Trophoblast cell (in vitro differentiated cells and primary cell): ENCODE measurements at places on chromosomes 16 and 17.

GRCh38 chr16:86227041-86227440 lies 283.3 kb upstream of the FOXF1 start:
- DNase-seq: no peak

- DNase-seq: no peak
Observed at GRCh38 chr17:81464586-81464985, 48.0 kb downstream of the ACTG1 start.

DNA sequence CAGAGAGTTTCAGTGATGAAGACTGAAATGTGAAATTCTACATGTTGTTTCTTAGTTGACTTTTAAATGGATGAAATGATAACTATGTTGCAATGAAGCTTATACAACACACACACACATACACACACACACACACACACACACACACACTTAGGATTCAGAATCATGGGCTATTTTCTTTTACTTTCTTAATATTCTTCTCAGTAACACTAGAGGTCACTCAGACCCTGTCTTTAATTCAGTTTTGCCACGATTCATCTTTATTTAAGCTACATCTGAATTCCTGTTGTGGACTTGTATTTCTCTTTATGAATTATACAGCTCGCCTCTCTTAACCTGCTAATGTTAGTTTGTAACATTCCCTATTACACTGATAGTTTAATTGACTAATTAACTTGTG lies 109.6 kb upstream of the GOT2 start:
- peak; percentile 3 for DNase-seq

GRCh38 chr16:17212606-17213005 lies 258.2 kb downstream of the XYLT1 start:
- no peak for DNase-seq

DNA sequence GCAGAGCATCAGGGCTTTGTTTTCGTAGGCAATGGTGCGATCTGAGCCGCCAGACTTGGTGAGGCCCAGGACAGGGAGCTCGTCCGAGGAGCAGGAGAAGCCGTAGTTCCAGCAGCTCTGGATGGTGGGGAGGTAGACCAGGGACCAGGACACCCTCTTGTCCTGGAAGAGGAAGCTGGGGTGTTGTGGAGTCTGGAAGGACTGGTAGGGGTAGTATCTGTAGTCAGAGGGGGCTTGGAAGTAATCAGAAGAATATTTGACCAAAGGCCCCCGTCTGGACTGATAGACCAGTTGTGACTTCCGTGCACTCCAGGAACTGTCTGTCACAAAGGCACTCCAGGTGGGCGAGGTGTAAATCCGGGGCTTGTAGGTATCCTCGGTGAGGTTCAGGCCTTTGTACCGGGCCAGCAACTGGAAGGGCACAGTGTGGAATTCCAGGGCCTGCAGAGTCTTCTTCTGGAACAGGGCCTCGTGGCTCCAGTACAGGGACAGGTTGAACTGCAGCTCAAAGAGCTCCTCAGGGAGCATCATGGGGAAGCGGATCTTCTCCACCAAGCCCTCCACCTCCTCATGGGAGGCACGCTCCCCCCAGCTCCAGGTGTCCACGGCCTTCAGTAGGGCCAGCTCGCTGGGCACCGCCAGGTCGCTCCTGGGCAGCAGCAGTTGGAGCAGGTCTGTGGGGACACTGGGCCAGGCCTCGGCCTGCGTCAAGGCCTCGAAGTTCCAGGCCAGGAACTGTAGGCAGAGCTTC lies 7.8 kb downstream of the LGALS3BP start:
- no peak for DNase-seq

- peak; percentile 7 for DNase-seq
Observed at GRCh38 chr16:27840311-27841060, 223.0 kb downstream of the GSG1L start.

DNA sequence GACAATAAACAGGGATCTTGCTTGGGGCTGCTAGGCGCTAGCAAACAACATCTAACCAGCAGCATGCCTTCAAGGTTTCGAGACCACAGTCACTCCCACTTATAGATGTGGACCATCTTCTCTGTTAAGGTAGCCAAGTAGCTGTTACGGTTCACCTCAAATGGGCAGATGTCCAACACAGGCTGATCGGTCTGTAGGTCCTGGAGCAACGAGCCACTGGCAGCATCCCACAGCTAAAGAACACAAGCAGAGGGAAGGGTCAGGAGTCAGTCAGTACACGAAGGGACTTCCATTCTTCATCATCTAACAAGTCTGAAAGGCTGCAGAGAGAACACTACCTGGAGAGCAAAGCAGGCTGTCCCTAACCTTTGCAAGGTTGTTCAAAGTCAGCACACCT lies 16.9 kb upstream of the GLG1 start:
- no peak for DNase-seq

DNA sequence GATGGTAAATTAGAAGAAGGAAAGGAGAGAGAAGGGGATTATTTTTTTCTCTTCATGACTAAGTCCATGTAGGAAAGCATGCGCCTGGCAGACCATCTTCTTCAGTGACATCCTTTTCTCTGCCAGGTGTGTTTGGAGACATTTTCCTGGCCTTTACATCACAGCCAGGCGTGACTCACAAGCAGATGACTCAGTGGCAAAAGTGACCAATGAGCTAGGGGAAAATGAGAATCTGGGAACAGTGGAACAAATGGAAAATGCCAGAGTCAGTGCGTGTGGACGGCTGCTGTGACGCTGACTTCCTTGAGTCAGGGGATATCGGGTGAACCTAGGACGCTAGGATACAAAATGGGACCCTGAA lies 9.4 kb downstream of the KIAA0513 start:
- peak; percentile 75 for DNase-seq

GRCh38 chr17:19876529-19877161 lies 8.9 kb upstream of the ULK2 start:
- no peak for DNase-seq

- DNase-seq: no peak
Observed at GRCh38 chr16:75640598-75640997, 6.9 kb downstream of the KARS1 start.

DNA sequence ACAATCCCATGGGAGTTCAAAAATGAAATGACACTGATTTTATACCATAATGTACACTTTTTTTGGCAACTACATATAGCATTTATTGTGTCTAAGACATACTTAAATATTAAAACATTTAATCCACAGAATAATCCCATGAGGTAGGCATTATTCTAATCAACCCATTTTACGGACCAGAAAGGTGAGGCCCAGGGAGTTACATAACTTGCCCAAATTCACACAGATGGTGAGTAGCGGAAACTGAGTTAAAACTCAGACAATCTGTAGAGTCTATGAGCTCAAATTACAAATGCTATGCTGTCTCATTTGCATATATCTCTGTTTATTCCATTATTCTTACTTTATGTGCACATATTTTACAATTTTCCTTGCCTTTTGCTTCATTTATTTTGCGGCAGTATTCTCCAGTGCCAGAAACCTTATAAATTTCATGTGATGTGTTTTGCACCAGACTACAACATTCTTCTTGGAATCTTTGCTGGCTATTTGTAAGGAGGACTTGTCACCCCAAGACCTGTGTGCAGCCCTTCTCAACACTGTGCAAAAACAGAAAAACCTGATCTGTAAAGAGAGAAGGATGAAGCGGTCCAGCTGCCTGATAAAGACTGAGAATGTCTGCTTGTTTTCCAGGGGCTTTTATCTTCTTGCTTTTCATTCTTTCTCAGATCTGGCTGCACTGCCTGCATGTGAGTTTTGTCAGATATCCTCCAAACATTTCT lies 2.3 kb upstream of the ABCA9 start:
- DNase-seq: no peak

DNA sequence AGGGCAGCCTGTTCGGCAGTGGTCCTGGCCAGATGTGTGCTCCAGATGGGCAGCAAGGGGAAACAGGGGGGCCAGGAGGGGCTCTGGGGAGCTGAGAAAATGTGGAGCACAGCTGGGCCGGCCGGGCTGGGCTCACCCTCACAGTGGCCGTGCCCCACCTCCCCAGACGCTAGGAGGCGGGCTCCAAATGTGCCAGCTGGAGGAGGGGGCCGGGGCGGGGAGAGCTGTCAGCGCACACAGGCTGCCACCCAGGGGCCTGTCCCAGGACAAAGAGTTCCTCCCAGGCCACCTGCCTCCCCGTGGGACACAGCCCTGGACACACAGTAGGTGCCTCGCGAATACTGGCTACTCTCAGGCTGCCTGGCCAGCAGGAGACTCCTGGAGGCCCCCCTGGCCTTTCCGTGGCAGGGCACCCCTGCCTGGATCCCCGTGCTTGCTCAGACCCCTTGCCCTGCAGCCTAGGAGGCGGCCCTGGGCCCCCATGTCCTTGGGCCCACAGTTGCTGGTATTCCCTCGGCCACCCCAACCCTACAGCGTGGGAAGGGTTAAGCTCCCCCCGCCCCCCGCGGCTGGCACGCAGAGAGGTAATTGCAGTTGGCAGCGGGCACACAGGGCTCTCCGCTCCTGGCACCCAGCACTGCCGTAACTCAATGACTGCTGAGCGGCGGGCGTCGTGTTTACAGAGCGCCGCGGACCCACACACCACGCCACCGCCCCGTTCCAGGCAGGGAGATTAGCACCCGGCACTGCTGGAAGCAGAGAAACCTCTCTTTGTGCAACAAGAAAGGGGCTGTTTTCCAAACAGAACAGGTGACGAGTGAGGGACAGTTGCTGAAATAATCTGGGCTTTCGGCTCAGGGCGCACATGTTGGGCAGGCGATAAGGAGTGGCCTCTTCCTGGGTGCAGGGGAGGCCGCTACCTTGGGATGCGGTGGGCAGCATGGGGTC lies 32.2 kb downstream of the BAHCC1 start:
- DNase-seq: no peak

GRCh38 chr16:49604602-49605001 lies 231.0 kb downstream of the C16orf78 start:
- DNase-seq: no peak

DNA sequence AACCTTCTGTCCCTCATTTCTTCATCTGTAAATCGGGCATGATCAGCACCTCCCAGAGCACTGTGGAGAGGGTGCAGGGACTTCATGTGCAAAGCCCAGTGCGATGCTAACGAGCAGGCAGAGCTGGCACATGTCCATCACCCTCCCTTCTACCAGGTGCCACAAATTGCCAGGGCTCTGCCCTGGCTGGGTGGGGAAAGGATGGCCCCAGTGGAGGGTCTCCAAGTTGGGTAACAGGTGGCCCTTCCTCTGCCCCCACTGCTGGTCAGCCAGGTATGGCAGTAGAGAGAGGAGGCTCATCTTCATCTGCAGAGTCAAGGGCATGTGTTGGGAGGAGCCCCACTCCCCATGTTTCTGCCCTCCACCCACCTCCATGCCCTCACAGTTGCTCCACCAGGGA lies 61.5 kb upstream of the CDH5 start:
- no peak for DNase-seq

DNA sequence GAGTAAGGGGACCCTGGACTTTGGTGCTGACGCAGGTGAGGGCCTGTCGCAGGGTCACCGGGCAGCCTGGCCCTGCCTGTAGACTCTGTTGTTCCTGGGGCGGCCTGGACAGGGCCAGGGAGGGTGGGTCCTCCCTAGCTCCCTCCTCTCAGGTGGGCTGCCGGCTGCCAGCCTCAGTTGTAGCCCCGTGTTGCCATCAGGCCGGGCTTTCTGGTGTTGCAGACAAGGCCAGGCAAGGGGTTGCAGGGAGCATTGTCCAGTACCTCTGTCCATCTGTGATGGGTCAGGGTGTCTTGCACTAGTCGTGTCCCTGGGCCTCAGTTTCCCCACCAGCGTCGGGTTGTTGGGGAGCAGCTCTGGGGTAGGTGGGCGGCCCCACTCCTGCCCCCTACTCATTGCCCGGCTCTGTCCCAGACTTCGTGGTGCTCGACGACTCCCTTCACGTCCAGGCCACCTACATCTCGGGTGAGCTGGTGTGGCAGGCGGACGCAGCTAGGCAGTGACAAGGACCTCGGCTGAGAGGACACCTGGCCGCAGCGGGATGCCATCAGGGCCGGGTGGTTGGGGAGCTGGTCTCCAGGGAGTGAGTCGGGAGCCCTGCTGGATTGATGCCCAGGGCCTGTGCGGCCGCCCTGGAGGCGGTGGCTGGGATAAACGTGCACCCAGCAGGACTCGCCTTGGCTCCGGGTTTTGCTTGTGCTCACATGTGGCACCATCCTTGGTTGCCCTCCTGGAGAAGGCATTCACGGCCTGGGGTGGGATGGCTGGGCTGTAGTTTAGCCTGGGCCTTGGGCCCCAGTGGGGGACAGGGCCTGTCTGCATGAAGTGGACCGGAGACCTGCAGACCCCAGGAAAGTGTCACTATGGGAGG lies 1.9 kb downstream of the CEMP1 start:
- no peak for DNase-seq
